ENCODE measurements at places on chromosomes 7 and 10.
A peak's percentile ranks its signal among the peaks of the same experiment; 100 is the strongest.

DNA sequence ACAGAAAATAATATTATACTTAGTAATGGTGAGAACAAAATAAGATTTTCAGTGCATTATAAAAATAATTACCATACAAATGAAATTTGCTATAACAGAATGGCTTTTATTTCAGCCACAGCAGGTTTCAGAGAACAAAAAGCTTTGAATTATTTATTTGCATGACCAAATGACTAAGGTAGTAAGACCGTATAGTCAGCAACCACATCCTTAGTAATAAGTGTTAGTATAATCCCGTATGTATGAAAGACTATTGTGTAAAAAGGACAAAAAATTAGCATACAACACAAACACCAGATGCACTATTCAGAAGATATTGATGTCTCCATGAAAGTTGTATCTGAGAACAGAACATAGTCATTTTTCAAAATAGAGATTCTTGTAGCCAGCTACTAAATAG lies 12.2 kb downstream of the PDZD8 start:
- DNase-seq, result no peak

GRCh38 chr10:58570307-58570723 lies 57.6 kb downstream of the BICC1 start:
- DNase-seq, result no peak

GRCh38 chr10:481628-482027 lies 207.8 kb downstream of the DIP2C start:
- DNase-seq, result no peak

DNA sequence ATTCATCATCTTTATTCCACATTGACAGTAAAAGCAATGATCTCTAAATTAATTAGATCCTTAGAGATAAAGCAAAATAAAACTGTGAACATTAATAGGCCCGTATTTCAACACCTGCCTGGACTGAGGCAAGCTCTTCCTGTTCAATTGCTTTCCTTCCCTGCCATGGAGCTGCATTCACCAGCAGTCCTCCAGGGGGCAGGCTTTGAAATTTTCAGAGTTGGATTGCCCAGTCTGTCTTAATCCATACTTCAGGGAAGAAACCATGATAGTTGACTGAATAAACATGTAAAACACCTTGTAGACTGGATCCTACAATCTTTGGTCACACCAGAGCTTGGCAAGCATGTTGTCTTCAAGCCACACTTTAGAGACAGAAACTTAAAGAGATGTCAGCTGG lies 936.6 kb downstream of the NRG3 start:
- no peak for DNase-seq

GRCh38 chr10:120701381-120701780 lies 149.8 kb upstream of the WDR11 start:
- no peak for DNase-seq

DNA sequence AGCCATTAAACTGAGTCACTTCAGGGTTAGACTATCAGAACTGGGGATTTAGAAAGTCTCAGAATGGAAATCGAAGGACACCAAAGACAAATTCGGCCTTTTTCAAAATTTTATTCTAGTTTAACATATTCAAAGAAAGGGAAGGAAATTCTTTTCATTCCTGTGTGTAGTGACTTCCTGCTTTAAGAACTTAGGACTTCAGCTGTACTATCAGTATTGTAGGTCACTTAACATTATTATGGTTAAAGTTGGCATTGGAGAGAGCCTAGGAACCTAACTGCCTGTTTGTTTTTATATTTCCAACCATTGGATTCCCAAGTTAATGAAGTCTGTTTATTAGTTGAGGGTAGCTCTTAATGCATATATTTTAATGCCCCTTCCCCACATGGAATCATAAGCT lies 63.7 kb downstream of the PTEN start:
- no peak for DNase-seq

- no peak for DNase-seq
Observed at GRCh38 chr7:96169439-96169838, 152.5 kb downstream of the SLC25A13 start.

DNA sequence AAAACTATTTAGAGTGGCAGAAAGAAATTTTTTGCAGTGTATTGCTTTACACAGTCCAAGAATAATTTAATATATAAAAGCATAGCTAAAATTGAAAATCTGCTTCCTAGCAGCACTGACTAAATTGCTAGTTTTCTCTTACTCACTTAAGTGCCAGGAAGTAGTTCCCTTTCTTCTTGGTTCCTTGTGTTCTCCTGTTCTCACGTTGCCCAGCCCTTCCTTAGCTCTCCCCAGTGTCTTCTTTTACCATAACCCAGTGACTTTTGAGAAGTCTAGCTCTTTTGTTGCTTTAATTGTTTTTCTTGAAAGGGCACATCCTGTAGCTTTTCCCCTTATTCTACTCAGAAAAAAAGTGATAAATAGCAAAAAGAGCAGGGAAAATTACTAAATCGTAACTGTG lies 215.5 kb downstream of the THSD7A start:
- no peak for DNase-seq

DNA sequence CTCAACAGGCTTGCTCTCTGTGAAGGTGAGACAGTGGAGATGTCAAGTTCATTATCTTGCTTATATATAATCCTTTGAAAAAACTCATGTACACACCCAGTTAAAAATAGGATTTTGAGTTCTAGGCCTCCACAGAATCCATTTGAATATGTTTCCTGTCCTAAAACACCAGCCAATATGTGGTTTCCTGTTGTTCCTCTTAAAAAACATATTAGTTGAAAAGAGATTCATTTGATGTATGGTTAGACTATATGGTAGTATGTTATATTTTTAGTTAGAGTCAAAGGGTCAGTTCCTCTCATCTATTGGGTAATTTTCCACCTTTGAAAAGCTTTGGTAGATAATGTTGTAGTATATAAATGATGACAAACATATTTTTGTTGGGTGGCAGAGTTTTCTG lies 16.0 kb downstream of the PPP1R9A start:
- no peak for DNase-seq

- DNase-seq, result no peak
Observed at GRCh38 chr7:157003445-157003755, 7.1 kb downstream of the MNX1 start.

DNA sequence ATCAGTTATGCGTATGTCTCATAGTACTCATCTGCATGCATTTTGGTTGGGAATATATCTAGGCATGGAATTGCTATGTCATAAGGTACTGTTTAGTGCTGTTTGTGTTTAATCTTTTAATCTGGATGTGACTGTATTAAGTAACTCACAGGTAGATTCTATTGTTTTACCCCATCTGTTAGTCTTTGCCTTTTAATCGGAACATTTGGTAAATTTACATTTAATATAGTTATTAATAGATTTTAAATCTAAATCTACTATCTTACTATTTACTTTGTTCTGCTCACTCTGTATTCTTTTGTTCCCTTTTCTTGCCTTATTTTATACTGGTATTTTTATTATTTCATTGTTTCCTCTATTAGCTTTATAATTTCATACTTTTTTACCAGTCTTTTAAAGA lies 10.6 kb upstream of the ITGA8 start:
- DNase-seq, result no peak

GRCh38 chr7:73909996-73910395 lies 49.0 kb downstream of the TMEM270 start:
- no peak for DNase-seq

DNA sequence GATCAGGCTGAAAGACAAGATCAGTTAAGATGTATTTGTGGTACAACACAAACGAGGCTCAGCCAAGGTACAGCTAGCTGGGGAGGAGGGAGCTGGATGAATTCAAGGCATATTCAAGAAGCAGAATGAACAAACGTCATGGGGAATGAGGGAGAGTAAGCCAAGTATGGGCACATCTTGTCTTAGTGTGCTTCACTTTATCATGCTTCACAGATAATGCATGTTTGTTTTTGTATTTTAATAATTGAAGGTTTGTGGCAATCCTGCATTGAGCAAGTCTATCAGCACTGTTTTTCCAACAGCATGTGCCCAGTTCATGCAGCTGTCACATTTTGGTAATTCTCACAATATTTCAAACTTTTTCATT lies 135.4 kb downstream of the HIBADH start:
- DNase-seq, result no peak

GRCh38 chr7:63925626-63926460 lies 72.8 kb upstream of the ZNF722 start:
- DNase-seq, result peak; percentile 96

DNA sequence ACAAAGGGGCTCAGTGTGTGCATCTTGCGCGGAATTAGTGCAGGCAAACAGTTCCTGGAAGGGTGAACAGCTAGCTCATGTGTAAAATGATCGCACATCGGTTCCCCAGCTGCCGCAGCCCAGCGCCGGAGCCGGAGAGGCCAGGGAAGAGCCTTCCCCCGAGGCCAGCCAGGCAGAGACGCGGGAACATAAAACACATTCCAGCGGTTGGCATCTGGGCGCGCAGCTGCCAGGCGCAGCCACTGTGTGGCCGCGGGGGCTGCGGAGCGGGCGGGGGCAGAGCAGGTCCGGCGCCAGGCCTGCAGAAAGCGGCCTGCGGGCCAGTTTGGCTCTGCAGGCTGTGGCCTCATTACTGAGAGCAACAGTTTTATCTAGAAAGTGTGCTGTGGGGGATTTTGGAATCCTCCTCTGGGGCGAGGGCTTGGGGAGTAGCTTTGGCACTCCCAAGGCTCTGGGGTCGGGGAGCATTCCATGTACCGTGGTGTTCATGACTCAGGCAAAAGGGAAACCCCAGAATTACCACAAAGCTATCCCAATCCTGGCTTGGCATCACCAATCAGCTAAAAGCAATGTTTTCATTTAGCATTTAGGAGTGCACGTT lies 74.3 kb downstream of the SAMD9 start:
- DNase-seq, result no peak

GRCh38 chr10:67793313-67793712 lies 44.7 kb downstream of the DNAJC12 start:
- no peak for DNase-seq

DNA sequence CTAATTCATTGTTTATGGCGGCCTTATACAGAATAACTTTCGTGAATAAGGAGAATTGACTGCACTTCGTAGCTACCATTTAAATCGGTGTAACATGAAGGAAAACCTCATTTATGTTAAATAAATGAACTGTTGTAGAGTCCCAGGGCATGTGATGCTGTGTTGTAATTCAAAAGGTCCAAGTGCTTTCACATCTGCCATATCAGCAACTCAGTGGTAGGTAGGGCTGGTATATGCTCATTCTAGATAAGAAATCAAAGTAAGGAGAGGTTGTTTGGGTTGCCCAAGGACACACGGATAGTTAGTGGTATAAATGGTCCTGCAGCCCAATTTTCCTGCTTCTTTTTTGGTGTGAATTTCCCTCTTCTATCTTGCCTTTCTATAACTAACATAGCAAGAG lies 15.8 kb downstream of the BBS9 start:
- no peak for DNase-seq

- DNase-seq, result peak; percentile 65
Observed at GRCh38 chr10:26682931-26683330, 14.6 kb upstream of the PDSS1 start.

DNA sequence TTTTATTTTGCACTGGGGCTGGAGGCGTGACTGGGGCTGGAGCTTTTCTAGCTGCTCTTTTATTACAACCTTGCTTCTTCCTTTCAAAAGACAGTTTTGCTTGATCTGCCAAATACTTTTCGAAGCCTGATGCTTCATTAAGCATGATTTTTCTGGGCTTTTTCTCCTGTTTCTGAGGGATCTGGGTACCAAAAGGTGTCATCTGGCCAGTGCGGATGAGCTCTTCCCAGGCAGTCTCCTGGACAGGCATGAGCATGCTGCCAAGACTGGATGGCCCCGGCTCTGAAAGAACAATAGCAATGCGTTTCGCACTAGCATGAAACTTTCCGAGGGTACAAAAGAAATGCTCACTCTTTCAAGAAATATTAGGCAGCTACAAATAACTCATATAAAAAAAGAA lies 14.4 kb downstream of the ERCC6 start:
- DNase-seq, result no peak

DNA sequence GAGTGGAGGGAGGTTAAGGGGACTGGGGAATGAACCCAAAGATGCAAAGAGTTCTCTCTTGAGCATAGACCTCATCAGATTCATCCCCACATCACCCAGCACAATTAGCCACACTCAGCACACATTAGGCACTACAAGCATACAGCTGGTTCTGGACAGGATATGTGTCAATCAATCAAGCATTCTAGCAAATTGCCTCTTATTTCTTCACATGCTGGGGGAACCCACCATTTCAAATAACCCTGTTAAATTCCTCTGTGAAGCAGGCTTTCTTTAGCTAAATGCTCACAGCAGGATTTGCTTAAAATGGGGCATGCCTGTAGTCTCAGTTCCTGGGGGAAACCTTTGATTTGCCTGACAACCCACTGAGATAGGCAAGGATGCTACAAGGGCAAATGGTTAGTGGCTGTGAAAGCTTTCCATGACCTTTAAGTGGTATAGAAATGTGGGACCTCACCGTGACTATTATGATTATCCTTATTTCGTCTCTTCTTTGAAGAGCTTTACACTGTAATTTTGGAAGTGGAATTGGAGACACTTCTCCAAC lies 193.4 kb upstream of the ZMIZ1 start:
- no peak for DNase-seq

- DNase-seq, result no peak
Observed at GRCh38 chr10:73206385-73206784, 38.5 kb downstream of the FAM149B1 start.

DNA sequence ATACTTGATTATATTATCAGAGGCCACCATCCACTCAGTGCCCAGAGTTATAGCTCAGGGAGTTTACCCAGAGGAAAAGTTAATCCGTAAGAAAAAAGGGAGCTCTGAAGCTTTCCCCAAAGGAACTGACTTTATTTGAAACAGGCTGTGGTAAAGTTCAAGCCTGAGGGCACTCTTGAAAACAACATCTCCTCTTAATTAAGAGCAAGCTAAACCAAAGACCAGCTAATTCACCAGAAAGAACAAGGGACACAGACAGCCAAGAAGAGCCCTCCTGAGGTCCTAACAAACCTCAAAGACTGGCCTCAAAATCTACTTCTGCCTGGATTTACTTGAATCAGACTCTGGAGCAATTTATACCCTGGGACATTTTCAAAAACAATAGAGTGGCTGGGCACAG lies 159.6 kb upstream of the CHST15 start:
- DNase-seq, result no peak

GRCh38 chr7:33986951-33987947 lies 81.9 kb downstream of the BMPER start:
- no peak for DNase-seq

DNA sequence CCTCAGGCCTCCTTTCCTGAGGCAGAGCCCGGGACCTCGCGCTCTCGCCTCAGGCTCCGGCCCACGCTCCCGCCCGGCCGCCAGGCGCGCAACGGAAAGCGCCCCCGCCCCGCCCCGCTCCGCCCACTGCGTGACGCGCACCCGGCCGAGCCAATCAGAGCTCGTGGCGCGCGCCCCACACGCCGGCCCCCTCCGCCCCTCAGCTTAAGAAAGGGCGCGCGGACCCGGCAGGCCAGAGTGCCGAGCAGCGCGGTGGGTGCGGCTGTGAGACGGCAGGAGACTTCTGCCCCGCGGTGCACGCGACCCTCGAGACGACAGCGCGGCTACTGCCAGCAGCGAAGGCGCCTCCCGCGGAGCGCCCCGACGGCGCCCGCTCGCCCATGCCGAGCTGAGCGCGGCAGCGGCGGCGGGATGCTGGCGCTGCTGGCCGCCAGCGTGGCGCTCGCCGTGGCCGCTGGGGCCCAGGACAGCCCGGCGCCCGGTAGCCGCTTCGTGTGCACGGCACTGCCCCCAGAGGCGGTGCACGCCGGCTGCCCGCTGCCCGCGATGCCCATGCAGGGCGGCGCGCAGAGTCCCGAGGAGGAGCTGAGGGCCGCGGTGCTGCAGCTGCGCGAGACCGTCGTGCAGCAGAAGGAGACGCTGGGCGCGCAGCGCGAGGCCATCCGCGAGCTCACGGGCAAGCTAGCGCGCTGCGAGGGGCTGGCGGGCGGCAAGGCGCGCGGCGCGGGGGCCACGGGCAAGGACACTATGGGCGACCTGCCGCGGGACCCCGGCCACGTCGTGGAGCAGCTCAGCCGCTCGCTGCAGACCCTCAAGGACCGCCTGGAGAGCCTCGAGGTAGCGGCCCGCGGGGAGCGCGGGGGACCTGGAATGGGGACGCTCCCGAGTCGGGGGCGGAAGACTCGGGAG lies at the start of gene NPTX2:
Gene NPTX2, plus strand, starts transcription at position 235 of the 909 bp plus-strand sequence. Its CDS starts 177 bp downstream, at position 412.
- no peak for DNase-seq

Measured in central memory CD4-positive, alpha-beta T cell (primary cell).